ENCODE measurements at places on chromosomes 2 and 18.

DNA sequence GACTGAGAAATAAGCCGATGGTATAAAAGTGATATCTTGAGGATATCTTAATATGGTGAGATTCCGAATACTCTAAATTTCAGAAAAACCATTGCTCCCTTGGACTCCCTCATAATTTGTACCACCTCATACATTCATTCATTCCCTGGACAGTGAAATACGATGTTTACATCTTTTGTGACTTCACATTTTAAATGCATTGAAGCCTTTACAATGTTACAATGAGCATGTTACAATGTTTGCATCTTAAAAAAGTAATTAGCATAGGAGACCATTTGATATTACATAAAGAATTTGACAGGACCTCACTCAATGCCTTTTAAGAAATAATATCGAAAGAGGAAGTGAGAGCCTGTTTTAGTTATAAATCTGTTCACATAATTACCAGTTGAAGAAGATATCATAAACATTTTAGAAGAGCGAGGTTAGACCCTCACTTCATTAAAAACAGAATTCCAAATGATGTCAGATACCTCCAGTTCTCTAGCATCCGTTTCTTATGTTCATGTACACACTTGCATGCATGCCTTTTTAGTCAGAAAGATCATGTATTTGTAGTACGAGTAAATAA, 372.0 kb downstream of the ARHGAP15 start:
- no peak for DNase-seq

- DNase-seq, result no peak
Measured at GRCh38 chr2:5588601-5589000, 103.6 kb upstream of the SOX11 start.

- DNase-seq, result no peak
Measured at GRCh38 chr2:181250691-181251090, 206.5 kb upstream of the ITGA4 start.

DNA sequence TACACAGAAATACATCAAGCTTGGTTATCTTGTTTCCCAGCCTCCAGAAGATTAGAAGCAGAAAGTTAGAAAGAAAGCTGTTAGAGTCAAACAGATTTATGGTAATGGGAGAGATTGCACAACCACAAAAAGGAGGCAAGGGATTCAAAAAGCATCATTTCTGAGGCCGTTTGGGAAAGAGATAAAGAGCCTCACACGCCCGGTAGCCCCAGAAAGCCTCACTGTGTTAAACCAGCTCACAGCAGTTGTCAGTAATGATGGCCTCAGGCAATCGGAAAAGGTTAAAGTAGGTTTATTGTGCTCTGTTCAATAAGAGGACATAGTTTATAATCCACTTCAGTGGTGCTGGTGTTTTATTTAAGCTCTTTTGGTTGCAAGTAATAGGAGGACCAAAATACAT, 111.3 kb downstream of the DCC start:
- DNase-seq, result no peak

DNA sequence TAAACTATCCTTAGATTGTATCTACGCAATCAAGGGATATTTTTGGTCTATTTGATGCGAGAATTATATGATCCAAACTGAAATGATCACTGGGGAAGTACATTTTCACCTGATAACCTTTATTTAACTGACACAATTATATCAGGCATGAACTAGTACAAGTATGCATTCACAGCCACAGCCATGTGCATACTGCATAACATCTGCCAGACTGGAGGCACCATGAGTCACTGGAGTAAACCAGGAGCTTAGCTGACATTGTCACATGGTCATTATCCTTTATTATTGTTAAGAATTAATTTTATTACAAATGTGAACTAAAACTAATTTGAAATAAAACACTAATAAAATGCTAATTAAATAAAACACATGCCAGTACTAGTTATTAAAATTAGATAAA, 1127.1 kb downstream of the DPP10 start:
- DNase-seq, result no peak

DNA sequence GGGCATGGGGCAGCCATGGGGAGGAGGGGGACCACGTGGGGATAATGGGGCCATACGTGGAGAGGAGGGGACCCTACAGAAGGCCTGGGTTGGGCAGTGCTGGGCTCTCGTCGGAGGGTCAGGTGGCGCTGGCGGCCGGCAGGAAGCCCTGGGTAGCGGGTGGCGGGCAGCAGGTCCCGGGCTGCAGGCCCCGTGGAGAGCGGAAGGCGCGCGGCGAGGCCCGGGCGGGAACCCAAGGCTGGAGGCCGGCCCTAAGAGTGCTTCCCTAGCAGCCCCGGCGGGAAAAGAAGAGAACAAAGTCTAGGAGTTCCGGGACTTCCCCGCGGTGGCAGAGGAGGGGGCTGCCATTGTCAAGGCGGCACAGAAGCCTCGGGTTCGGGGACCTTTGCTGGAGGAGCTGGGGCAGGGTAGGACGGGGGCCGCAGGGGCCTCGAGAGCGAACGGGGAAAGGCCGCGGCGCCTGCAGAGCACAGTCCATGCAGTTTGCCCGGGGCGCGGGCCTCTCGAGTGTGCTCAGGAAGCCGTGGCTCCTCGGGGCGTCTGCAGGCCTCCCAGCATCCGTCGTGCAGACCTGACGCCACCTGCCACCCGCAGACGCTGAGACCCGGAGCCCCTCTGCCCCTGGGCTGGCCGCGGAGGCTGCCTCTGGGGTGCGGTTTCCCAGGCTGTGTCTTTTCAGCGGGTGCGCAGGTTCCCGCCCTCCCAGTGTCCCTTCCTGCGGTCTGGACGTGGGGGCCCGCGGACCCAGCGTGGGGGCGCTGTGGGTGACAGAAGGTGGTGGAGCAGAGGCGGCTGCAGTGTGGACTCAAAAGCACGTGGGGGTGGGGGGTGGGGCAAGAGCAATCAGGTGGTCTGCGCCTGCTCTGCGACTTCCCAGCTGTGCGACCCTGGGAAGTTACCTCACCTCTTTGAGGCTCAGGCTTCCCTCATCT, 19.4 kb upstream of the NCL start:
- peak; percentile 46 for DNase-seq

DNA sequence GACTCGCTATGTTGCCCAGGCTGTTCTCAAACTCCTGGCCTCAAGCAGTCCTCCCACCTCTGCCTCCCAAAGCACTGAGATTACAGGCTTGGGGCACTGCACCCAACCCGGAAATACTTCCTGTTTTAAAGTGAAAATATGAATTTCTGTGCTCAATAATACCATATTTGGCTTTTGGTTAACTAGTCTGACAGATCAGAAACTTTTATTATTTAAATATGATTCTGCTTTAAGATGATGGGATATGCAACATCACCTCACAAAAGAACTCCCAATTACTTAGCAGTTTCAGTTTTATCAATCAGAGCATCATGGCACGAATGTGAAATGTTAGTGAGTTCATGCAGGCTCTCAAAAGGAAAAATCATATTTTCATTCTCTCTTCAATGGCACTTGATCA, 120.6 kb downstream of the PTRHD1 start:
- DNase-seq, result no peak

DNA sequence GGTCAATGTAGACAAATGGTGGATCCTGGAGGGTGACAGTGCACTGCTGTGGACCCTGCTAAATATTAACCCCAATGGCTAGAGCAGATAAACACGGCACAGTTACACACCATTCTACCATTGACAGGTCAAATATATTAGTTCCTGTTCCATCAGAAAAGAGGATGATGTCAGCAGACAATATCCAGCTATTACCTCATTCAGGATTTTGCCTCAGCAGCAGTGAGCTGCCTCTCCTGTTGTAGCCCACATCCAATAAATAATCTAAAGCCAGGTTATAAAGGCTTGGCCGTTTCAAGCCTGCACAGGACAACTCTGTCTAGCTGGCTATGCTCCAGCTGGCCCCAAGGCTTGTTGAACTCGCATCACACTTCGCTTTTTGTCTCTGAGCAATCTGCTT, 31.6 kb upstream of the NETO1 start:
- DNase-seq, result no peak

GRCh38 chr2:201813996-201814760, 7.8 kb downstream of the CDK15 start:
- DNase-seq, result no peak

- DNase-seq, result no peak
Measured at GRCh38 chr18:51789871-51790270, 550.1 kb upstream of the DCC start.

DNA sequence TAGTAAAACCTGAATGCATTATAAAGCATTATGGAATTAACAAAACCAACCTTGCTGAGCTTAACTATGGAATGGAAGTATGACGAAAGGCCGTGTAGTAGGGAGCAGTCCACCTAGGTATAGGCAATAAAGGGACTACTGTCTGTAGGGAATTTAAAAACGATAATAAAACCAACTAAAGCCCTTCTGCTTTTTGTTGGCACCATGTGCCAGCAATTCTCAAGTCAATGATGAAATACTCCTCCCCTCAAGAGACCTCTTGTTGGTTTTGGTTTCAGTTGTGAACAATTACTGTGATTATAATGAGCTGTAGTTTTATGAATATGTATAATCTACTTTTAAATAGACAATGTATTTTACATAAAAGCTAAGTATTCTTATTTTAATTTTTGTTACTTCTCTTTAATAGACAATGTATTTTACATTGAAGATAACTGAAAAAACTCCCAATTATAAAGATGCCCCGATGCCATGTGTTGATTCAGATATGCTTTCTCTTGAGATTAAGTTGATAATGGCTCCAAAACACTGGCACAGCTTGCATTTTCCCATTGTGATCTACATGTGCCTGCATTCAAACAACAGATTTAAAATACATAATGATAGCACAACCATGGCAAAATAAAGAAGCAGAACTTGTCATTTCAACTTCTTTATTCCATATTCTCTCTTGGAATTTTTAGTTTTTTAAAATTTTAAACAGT, 55.5 kb upstream of the ZDBF2 start:
- DNase-seq, result no peak

- no peak for DNase-seq
Measured at GRCh38 chr18:61587865-61588264, 254.6 kb downstream of the CDH20 start.

DNA sequence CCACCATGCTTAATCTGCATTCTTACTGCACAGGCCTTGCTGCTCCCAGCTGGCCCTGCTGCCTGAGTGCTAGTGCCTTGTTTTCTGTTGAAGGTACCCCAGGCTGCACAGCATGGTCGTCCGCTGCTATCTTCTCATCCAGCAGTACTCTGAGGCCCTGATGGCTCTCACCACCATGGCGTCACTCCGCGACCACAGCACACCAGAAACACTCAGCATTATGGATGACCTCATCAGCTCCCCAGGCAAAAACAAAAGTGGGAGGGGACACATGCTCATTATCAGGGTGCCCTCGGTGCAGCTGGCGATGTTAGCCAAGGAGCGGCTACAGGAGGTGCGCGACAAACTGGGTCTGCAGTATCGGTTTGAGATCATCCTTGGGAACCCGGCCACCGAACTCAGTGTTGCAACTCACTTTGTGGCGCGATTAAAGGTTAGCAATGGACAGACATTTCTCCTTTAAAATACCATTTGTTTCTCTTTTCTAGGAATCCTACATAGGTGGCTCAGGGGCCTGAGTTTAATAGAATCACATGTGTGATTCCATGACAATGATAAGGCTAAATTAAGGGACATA, 110.5 kb downstream of the ESCO1 start:
- DNase-seq, result no peak

DNA sequence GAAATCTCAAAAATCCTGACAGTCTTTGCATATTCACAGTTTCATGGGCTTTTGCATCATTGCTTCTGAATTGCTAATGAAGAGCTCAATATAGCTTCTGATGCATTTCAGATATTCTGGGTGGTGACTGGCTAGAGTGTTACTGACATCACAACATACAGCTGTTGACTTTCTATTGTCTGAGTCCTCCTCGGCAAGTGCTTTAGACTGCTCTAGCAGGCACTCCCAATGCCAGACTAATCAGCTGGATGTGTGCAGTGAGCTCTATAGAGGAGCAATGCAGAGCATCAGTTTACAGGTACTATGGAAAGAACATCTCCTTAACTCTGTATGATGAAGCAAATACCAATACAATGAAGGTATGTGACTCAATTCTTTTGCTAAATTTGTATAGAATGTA, 54.9 kb downstream of the R3HDM1 start:
- no peak for DNase-seq

DNA sequence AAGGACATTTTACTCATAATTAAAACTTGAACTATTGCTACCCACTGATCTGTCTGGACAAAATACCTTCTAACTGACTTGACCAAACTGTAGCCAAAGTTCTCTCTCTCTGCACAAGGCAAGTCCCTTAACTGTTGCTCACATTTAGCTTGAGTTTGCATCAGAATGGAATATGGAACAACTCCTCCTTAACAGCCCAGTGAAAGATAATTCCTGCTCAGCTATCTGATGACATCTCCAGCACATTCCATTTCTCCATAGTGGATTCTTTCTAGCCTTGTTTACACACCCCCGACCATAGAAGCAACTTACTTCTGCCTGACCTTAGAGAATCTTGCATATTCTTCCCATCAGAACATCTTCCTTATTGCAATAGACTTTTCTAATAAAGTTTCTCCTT, 317.2 kb upstream of the CDH2 start:
- DNase-seq, result no peak

GRCh38 chr2:213669657-213670056, 385.4 kb downstream of the SPAG16 start:
- no peak for DNase-seq

GRCh38 chr2:28668880-28669279, 82.8 kb upstream of the PPP1CB start:
- DNase-seq, result no peak

GRCh38 chr2:106353676-106354075, 114.5 kb downstream of the RGPD3 start:
- no peak for DNase-seq

DNA sequence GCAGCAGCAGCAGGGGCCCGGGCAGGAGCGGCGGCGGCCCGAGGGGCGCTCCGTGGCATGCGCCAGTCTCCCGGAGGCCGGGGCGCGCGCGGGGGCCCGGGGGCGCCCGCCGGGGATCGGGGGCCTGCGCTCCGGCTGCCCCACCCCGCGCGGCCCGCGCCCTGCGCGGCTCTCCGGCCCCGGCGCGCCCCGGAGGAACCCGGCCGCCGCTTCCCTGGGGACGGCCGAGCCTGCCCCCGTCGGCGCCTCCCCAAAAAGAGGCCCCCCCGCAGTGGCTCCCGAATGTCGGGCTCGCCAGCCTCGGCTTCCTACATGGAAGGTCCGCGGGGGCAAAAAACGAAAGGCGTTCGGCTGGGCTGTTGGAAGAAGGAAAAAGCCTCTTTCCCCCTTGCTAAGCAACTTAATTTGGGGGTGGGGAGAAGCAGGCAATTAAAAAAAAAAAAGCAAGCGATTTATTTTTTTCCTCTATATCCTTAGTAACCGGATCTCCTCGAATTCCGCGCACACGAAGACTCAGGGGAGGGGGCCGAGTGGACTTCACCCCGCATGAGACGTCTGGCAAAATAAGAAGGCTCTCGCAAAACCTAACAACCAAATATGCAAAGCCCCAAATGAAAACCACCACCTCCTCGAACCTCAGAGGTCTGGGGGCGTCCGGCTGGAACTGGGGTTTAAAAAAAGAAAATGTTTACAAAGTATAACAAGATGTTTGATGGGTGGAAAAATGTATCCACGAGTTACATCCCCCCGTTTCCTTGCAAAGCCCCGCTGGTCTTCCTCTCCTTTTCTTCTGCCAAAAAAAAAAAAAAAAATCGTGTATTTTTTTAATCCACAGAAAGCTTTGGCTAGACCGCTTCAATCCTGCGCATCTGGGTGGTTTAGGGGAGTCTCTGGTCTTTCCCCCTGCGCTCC, at the start of gene SMAD7:
TSS of gene SMAD7 (minus strand) at position 430 of the 912 bp plus-strand sequence. CDS start 541 bp downstream, outside the sequence.
- DNase-seq, result no peak
